ENCODE measurements at places on chromosomes 7 and 10. TPM values are rescaled to one million over a fixed set of nuclear protein-coding genes. Genes with fewer than 3 reads are reported as not detected.

The MICU1 gene
- 61.1 TPM for polyA plus RNA-seq

The OR2A12 gene
- polyA plus RNA-seq: not detected

The KCNMA1 gene
- polyA plus RNA-seq: 500 TPM

The NCF1 gene
- polyA plus RNA-seq: not detected

The STAG3 gene
- 2.1 TPM for polyA plus RNA-seq

The CDHR1 gene
- polyA plus RNA-seq: 0.85 TPM

The ADAM8 gene
- polyA plus RNA-seq: not detected

The RBM48 gene
- polyA plus RNA-seq: 29.1 TPM

The CNPY1 gene
- 3.8 TPM for polyA plus RNA-seq

The CDH23 gene
- 7.6 TPM for polyA plus RNA-seq

The TSPAN33 gene
- 0.92 TPM for polyA plus RNA-seq

The AKR1C4 gene
- polyA plus RNA-seq: not detected

The SPDYE9 gene
- polyA plus RNA-seq: 1.4 TPM

The CRPPA gene
- polyA plus RNA-seq: 7.4 TPM

The ANKRD1 gene
- not detected for polyA plus RNA-seq

The IDI2 gene
- not detected for polyA plus RNA-seq

The MORN4 gene
- polyA plus RNA-seq: 47.9 TPM

The FGFR2 gene
- 53.3 TPM for polyA plus RNA-seq

The PYROXD2 gene
- polyA plus RNA-seq: 1.7 TPM

The SHH gene
- polyA plus RNA-seq: 3.3 TPM

The GNG11 gene
- 4.7 TPM for polyA plus RNA-seq

The CPA4 gene
- not detected for polyA plus RNA-seq

The GBF1 gene
- polyA plus RNA-seq: 16.2 TPM

The PPP1R17 gene
- polyA plus RNA-seq: 814 TPM

The NUTM2D gene
- polyA plus RNA-seq: 0.24 TPM

The PHTF2 gene
- polyA plus RNA-seq: 24.3 TPM

The FXYD4 gene
- polyA plus RNA-seq: not detected

The GNGT1 gene
- polyA plus RNA-seq: not detected
